ENCODE measurements at places on chromosomes 6 and 20.
A peak's percentile ranks its signal among the peaks of the same experiment; 100 is the strongest.

DNA sequence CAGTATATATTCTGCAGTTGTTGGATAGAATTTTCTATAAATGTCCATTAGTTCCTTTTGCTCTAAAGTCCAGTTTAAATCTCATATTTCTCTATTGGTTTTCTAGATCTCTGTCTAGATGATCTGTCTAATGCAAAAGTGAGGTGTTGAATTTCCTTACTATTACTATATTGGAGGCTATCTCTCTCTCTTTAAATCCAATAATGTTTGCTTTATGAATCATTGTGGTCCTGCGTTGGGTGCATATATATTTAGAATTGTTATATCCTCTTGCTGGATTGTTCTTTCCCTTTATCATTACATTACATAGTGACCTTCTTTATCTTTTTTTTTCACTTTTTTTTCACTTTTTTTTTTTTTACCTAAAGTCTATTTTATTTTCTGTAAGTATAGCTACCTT lies 208.5 kb upstream of the ASCC3 start:
- DNase-seq = no peak

DNA sequence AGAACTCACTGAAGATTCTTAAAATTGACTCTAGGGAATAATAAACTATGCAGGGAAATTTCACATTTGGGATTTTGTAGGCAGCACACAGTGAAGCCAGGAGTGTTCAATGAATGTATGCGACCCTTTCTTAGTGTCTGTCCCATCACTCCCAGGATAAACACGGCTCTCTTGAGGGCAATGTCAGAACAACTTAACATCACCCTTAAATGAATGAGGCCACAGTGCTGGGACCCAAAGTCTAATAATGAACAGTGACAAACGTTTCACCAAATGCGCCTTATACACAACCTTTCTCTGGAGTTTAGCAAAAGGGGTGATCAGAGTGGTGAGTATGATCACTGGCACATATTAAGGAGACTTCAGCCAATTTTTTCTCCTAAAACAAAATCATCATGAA lies 237.3 kb downstream of the CLVS2 start:
- no peak for DNase-seq

DNA sequence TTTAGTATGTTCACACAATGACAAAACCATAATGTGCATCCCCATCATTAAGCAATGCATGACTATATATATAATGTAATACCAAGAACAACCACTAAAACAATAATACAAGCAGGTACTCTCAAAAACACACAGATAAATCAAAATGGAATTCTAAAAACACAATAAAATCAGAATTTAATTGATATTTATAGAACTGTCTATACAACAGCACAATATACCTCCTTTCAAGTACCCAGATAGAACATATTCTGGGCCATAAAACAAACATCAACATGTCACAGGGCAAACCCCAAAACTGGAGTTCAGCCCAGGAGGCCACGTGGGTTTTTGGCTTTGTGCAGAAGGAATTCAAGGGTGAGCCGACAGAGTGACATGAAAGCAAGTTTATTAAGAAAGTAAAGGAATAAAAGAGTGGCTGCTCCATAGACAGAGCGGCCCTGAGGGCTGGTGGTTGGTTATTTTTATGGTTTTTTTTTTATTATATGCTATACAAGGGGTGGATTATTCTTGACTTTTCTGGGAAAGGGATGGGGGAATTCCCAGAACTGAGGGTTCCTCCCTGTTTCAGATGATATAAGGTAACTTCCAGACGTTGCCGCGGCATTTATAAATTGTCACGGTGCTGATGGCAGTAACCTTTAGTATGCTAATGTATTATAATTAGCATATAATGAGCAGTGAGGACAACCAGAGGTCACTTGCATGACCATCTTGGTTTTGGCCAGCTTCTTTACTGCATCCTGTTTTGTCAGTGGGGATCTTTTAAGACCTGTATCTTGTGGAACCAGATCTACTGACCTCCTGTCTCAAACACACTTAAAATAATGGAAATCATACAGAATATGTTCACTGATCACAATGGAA lies 5.6 kb downstream of the RAB23 start:
- no peak for DNase-seq

DNA sequence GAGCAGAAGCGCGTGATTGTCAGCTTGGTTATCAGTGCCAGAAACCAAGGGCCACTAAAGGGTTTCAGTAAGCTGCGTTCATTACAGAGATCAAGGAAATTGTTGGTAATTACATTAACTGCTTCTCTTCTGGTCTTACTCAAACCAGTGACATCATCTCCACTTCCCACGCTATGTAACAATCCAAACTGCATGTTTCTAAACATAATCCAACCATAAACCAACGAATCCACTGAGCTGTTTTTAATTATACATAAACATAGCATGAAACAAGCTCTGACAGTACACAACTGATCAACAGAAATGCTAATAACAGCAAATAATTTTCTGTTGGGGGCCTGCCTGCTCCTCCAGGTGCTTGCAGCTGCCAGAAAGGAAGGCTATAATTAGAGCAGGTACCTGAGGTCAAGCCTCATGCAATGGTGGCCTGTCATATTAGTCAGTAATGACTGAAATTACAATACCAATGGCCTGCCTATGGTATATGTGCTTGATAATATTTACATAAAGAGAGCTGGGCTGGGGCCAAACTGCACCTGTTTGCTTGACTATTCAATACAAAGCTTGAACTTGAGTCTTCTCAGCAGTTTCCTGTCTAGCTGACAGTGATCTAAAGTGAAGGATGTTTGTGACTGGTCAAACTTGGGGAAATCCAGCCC lies 40.1 kb downstream of the ILRUN start:
- no peak for DNase-seq

DNA sequence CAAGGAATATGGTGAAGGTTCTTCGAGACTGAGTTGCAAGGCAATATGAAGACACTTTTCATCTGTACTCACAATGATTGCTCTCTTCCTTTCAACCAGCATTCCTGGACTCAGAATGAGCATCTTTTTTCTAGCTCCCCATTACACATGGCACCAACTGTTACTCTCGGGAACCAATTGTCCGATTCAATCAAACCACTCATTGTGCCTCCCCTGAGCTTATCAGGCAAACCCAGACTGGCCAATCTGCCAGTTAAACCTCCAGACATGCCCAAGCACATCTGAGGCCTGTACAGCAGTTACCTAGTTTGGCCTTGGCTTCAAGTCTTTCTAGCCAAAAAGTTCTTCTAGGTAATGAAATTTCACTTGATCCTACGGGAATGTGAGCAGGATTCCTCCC lies 164.1 kb downstream of the ID4 start:
- no peak for DNase-seq

DNA sequence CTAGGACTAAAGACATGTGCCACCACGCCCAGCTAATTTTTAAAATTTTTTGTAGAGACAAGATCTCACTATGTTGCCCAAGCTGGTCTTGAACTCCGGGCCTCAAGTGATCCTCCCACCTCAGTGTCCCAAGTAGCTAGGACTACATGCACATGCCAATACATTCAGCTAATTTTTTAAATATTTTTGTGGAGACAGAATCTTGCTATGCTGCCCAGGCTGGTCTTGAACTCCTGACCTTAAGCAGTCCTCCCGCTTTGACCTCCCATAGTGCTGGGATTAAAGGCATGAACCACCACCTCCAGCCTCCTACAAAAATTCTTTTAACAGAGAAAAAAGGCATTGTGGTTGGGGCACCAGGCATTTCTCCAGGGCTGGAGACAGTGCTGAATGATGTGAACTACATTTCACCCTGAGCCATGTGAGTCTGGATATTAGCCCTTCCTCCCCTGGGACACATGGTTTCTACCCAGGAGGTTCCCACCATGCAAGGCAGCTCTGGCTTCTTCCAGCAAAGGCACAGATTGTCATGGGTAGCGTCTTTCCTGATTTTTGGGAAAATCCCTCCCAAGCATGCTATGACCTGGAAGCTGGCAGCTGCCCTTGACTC lies 36.3 kb upstream of the CMTR1 start:
- no peak for DNase-seq

DNA sequence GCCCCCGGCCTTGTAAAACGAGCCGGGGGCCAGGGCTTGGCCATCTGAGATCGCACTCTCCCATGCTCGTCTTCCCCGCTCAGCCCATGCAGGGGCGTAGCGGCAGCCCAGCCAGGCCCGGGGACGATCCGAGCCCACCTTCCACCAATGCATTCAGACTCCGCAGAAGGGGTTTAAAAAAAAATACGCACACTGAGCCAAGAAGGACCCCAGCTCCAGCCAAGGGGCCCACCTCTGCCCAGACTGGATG lies 320 bp downstream of the GSTA4 start:
- peak; percentile 36 for DNase-seq

DNA sequence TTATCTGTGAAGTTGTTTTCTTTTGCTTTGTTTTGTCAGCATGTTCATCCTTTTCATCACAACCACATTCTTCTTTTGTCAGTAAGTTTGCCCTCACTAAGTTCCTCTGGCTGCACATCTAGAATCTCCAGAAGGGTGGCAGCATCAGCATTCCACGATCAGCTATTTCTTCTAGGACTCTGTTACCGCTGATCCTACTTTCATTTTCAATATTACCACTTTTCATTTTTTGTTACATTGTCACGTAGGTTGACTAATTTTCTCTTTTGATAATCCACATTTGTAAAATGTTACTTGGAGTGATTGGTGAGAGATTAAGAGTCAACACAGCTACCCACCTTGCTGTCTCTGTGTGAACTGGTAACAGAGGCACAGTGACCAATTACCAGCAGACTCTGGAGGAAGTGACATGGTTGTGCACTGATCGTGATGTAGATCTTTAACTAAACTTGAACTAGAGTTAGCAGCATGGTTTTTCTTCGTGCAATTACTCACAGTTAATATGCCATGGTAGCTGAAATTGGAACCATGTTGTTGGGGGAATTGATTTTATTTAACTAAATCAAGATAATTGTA lies 307.9 kb upstream of the SLC35B3 start:
- DNase-seq = peak; percentile 0

DNA sequence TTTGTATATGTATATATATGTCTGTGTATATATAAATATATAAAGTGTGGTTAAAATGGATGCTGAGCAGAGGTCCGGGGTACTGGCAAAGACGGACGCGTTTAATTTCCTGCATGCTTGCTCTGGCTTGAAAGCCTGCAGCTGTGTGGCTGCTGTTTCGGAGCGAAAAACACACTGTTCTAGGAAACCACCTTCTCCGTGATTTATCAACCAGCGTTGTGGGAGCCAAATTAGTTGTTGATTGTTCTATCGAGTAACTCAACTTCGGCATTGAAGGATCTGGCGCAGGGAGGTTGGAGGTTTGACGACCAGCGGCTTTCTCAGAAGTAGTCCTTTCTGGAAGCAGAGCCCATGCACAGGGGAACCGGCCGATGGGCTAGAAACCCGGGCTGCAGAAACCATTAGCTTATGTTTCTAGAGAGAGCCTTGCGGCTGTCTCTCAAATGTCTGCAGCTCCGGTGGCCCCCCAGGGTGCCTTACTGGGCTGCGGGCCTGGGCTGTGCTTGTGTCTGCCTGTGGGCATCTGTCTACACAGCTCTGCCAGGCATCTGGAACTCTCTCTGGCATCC lies 81.8 kb downstream of the EDN3 start:
- no peak for DNase-seq

DNA sequence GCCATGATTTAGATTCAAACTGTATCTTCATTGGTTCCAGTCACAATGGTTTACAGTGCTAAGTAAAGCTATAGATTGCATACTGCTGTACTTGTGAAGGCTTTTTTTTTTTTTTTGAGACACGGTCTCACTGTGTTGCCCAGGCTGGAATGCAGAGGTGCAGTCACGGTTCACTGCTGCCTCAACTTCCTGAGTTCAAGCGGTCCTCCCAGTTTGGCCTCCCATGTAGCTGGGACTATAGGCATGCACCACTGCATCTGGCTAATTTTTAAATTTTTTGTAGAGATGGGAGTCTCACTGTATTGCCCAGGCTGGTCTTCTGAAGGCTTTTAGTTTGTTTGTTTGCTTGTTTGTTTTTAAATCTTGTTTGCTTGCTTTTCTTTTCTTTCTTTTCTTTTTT lies 24.9 kb downstream of the ITCH start:
- DNase-seq = no peak

DNA sequence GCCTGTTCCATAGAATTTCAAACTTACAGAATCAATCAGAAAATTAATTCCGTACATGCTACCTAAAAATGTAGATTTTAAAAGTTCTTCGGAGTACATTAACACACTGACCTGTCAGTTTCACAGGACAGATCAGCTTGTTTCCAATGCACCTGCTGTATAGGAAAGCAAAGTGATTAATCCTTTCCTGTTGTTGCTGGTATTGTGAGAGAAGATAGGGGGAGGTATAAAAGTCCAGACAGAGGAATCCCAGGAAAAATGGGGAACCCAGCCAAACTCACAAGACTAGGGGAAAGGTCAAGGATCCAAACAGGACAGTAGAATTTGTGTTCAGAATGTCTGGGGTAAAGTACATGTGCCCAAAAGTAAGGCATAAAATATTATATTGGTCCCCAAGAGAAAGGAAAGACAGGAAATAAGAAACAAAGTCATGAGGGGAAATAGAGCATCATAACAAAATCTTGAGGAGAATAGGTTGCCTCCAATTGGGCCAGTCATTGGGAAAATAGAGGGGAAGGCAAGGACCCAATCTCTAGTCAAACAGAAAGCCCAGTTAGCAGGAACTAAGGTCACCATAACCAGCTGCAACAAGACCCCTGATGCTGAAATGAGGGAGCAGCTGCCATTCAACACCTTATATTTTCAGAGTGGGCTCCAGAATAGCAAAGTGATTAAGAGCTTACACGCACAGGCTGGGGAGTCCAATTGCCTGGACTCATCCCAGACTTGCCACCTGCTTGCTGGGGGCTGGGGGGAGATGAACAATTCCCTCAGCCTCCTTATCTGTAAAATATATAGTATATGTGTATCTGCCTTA lies 10.3 kb downstream of the FILIP1 start:
- no peak for DNase-seq

- DNase-seq = no peak
Observed at GRCh38 chr20:36060676-36061075, 92.3 kb downstream of the CNBD2 start.

DNA sequence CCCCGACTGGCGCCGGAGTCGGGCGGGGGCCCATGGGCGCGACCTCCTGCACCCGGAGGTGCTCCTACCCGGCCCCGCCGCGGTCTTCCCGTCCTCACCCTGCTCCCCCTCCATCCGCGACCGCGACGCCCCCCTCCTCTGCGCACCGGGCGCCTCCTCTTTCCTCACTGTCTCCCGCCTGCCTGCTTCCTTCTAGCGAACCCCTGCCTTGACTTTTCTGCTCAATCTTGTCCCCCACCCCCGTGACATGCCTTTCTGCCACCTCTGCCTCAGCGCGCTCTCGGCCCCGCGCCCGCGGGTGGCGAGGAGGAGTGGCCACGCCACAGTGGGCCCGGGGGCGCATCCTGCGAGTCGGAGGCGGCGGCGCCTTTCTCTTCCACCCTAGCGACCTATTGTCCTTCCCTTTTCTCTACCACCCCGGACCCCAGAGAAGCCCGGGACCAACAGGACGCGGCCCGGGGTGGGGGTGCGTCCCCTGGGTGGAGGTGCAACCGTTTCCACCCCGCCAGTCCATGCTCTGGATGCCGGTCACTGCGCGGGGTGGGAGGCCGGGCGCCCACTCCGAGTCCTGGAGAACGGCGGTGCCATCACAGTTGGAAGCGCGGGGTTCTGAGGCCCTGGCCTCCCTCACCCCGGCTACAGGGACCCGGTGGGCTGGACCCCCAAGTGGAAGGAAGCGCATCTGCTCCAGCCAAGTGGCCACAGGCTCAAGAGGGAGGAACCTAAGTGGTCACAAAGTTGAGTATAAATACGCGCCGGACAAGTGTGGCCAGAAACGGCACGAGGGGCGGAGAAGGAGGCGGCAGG lies 2.0 kb downstream of the PDE10A start:
- no peak for DNase-seq

Measured in activated naive CD8-positive, alpha-beta T cell treated with anti-CD3 and anti-CD28 coated beads for 36 hours (primary cell).